Pulmonary artery endothelial cell (primary cell): ENCODE measurements at places on chromosomes 4 and X. TPM values are rescaled to one million over a fixed set of nuclear protein-coding genes. Genes with fewer than 3 reads are reported as not detected.

The NIPAL1 gene
- 0.78 and 1.6 TPM in 2 replicates for total RNA-seq

The TCEAL7 gene
- 1.9 and 15.7 TPM in 2 replicates for total RNA-seq

The SULT1B1 gene
- 49.4 and 55.5 TPM in 2 replicates for total RNA-seq

The YY2 gene
- 1.1 and 1.6 TPM in 2 replicates for total RNA-seq

- no peak for DNase-seq
Observed at GRCh38 chrX:7065473-7065872, 82.0 kb upstream of the STS start.

DNA sequence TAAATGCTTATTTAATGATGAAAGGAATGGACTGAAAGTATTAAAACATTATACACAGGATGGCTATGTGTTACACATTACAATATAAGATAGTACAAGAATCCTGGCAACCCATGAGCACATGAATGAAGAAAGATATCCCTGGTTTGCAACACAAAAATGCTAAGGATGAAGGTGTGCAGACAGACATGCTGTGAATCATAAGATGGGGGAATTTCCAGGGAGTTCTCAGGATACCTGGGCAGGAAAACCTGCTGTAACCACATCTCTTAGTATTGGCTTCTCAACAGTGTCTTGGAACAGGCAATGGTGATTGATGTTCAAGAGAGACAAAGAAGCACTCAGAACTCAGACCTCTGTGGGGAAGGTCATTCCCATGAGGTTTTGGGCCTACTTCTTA, 23.9 kb upstream of the ANOS1 start:
- no peak for DNase-seq

DNA sequence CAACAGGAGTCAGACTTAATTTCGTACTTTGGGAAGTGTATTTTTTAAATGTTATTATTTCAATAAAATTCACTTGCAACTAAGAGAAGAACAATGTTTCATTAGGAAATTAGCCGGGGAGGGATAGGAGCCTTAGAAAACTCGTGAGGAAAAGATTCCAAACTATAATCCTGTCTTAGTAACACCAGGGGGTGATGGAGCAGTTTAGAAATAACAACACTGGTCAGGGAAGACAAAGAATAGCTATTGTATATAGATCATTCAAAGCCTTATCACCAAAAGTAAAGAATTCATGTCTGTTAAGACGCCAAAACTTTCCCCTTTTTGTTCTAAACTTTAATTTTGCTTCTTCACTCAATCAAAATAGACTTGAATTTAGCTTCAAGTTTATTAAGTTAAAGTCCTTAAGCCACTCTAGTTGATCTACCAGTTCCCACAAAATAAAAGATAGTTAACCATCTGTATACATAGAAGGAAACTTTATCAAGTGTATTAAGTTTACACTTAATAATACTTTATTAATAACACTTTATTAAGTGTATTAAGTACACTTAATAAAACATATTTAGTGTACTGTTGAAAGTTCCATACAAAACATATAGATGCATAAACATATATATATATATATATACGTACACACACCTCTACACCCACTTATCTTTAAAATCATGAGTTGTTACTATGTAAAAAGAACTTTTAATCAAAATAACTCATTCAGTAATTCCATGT, 60.5 kb downstream of the ARAP2 start:
- no peak for DNase-seq

DNA sequence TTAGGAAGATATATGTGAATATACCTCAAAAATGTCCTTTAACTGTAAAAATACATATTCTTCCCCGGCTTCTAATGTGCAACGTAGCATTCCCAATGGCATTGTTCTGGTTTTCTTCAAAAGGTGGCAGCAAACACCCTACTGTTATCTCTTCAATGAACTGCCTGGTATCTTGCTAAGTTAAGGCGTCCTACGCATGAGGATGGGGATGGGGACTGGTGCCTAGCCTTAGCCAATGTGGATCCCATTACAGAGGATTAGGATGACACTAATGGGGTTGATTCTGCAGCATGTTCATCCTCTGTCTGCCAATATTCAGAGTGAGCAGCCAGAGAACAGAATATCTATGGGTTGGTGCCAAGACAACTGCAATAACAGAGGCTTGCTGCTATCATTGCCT, 334.9 kb upstream of the ADGRL3 start:
- no peak for DNase-seq

GRCh38 chrX:44218465-44218864, 125.0 kb downstream of the EFHC2 start:
- no peak for DNase-seq

GRCh38 chr4:4923201-4923600, 63.7 kb downstream of the MSX1 start:
- DNase-seq: no peak

DNA sequence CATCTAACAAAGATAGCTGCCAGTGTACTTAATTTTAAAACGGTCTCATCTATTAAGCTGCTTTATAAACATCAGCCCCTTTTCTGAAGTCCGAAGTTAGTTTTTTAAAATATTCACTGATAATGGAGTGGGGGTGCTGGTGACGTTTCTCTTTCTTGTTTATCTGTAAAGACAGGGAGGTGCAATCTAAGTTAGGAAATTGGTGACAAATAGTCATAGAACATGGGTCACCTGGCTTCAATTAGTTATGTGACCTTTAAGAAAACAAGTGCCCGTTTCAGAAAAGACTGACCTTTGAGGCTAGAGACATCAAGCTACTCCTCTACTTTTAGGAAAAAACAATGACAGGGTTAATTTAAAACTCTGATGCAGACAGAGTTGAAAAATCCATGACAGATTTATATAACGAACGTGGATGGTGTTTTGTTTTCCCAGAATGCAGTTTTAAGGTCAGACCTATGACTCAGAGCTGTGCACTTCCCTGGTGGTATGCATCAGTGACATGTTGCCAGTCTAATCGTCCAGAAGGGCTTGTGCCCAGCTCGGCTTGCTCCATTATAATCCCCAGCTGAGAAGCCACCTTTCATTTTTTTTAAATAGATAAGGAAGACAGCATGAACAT, 38.2 kb downstream of the FHL1 start:
- DNase-seq: no peak

GRCh38 chr4:116539744-116540143, 545.6 kb downstream of the TRAM1L1 start:
- DNase-seq: no peak

DNA sequence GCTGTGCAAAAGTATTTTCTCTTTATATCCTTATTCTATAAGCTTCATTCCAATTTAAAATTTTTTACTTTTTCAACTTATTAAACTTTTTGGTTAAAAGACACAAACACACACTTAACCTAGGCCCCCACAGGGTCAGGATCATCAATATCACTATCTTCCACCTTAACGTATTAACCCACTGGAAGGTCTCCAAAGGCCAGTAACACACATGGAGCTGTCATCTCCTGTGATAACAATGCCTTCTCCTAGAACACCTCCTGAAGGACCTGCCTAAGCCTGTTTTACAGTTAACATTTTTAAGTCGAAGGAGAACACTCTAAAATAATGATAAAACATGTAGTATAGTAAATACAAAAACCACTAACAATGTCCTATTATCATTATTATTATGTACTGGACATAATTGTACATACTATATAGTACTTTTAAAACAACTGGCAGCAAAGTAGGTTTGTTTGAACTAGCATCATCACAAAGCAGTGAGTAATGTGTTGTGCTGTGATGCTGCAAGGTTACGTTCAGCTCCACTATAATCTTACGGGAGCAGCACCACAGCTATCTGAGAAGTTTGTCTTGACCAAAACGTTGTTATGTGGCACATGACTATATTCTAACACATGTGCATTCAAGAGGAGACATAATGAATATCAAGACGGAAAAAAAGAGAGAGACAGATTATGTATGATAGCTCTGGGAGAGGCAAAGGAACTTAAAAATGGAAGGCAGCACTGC, 33.7 kb downstream of the DHX15 start:
- DNase-seq: no peak

- DNase-seq: no peak
Observed at GRCh38 chr4:100041646-100042045, 91.6 kb upstream of the H2AZ1 start.

- no peak for DNase-seq
Observed at GRCh38 chrX:150406596-150406995, 43.5 kb downstream of the MAMLD1 start.

DNA sequence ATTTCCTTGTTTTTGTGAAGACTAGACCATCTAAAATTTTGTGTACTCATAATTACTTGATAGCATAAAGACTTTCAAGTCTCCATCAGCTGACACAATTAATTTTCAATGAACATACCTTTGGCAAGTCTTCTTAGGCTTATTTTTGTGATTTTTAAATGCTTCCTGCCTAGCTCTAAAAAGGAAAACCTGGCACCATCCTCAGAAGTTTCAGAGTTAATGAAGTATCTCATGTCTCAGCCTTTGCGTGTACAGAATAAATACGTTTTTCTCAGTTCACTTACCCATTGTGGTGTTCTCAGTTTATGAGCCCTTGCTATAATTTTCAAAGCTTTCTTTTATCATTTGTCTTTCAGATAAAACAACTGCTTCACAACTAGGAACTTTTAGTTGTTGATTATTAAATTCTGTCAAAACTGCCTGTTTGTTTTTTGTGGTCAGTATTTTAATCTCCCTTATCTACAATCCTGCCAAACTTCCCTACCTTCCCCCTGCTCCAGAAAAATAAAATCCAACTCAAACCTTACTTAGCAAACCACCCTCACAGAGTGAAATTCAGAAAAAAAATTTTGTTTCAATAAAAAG, 21.6 kb downstream of the ADD1 start:
- no peak for DNase-seq

DNA sequence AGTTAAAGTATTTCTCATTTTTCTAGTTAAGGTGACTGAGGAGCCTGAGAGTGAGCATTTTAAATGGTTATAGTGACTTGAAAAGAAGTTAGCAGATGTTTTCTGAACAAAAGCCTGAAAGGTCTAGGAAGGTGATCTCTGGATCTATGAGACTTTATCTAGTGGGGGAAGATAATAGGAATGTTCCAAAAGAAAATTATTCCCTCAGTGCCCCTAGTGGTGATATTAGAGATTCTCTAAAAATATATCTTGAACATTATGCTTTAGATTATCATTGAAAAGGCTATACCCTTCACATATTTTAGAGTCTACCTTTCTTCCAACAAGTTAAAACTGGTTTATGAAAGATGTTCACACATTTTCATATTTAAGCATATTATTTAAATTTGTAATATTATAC, 69.0 kb upstream of the SPANXN1 start:
- DNase-seq: no peak

GRCh38 chr4:119697887-119698393, 69.3 kb upstream of the PDE5A start:
- no peak for DNase-seq

DNA sequence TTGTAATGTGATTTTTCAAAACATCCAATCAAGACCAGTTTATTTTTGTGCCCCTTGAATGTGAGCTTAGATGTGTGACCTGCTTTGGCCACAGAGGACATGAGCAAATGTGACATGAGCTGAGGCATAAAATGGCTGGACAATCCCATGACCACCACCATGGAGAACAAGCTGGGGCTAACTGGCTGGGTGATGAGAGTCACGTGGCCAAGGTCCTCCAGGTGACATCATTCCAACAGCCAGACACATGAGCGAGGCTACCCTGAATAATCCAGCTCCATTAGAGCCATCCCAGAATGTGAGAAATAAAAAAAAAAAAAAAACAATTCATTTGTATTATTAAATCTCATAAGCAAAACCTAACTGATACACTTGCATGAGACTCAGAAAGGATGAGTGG, 90.4 kb upstream of the LDB2 start:
- DNase-seq: no peak

GRCh38 chr4:22454955-22455354, 60.9 kb downstream of the ADGRA3 start:
- DNase-seq: no peak
